ENCODE measurements at places on chromosomes 4 and X. TPM values are rescaled to one million over a fixed set of nuclear protein-coding genes. Genes with fewer than 3 reads are reported as not detected.

The MAGEB2 gene
- total RNA-seq, result not detected

The SRPX gene
- total RNA-seq, result 56.5 TPM

The PABPC1L2A gene
- not detected for total RNA-seq

The PDE5A gene
- 3.8 TPM for total RNA-seq

The PAQR3 gene
- 9.0 TPM for total RNA-seq

The ZCCHC4 gene
- total RNA-seq, result 9.6 TPM

The HELT gene
- not detected for total RNA-seq

The XG gene
- 0.55 TPM for total RNA-seq

The AREG gene
- 6.3 TPM for total RNA-seq

The PLS3 gene
- 48.3 TPM for total RNA-seq

The ZCCHC18 gene
- total RNA-seq, result 0.95 TPM

The TMEM33 gene
- 41.5 TPM for total RNA-seq

The RLIM gene
- 37.0 TPM for total RNA-seq

The KLKB1 gene
- 1.3 TPM for total RNA-seq

The TNIP3 gene
- not detected for total RNA-seq

The SLC9B2 gene
- total RNA-seq, result 3.3 TPM

The NDP gene
- not detected for total RNA-seq

The SLC6A14 gene
- not detected for total RNA-seq

The FAM184B gene
- not detected for total RNA-seq

The ART3 gene
- 230 TPM for total RNA-seq

The RAB33A gene
- 1.8 TPM for total RNA-seq

The HS6ST2 gene
- total RNA-seq, result 0.13 TPM

The THAP9 gene
- 3.1 TPM for total RNA-seq

The PASD1 gene
- not detected for total RNA-seq

The MAGEC3 gene
- total RNA-seq, result not detected

The MAMLD1 gene
- 2.6 TPM for total RNA-seq
